ENCODE measurements at places on chromosomes 3 and 15. TPM values are rescaled to one million over a fixed set of nuclear protein-coding genes. Genes with fewer than 3 reads are reported as not detected.
A peak's percentile ranks its signal among the peaks of the same experiment; 100 is the strongest.

Gene MTHFS
- 22.7 TPM for polyA plus RNA-seq

Gene GOLGA6L7
- polyA plus RNA-seq = not detected

GRCh38 chr3:184610245-184610871 is 48.8 kb downstream of the EPHB3 start:
- DNase-seq = no peak

- peak; percentile 93 for DNase-seq
These were observed 29.0 kb downstream of the ADCY5 start for GRCh38 chr3:123419850-123420297.

Gene NT5DC2
- 148 TPM for polyA plus RNA-seq

DNA sequence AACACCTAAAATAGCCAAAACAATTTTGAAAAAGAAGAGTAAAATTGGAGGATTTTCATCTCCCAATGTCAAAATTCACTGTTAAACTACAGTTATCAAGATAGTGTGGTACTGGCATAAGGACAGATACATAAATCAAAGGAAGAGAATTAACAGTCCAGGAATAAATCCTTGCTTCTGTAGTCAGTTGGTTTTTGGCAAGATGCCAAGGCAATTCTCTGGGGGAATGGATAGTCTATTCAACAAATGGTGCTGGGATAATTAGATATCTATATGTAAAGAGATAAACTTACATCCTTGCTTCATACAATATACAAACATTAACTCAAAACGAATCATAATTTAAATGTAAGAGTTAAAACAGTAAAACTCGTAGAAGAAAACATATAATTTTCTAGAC is 57.9 kb upstream of the SELENOK start:
- no peak for DNase-seq

- DNase-seq = no peak
These were observed 266.1 kb downstream of the CGGBP1 start for GRCh38 chr3:87792534-87793336.

GRCh38 chr3:179801263-179801662 is 148.4 kb downstream of the USP13 start:
- DNase-seq = no peak

Gene CTXND1
- not detected for polyA plus RNA-seq

GRCh38 chr15:70103880-70104626 is 6.3 kb upstream of the TLE3 start:
- no peak for DNase-seq

DNA sequence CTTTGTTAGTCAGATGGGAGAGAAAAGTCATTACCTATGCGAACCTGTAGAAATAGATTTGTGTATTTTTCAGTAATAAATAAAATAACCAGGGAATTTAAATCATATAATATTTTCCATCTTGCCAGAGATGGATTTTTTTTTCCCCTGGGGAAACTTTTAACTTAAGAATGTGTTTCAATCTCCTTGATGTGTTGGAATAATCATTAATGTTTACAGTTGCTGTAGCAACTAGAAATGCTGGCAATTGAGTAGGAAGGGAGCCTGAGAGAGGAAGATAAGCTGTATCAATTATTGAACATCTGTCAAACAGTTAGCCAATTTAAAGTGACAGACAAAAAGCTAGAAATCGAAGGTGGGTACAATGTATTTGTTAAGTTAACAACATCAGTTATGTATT is 259.5 kb downstream of the IL5RA start:
- no peak for DNase-seq

GRCh38 chr3:38998086-38998485 is 53.7 kb downstream of the SCN11A start:
- DNase-seq = no peak

DNA sequence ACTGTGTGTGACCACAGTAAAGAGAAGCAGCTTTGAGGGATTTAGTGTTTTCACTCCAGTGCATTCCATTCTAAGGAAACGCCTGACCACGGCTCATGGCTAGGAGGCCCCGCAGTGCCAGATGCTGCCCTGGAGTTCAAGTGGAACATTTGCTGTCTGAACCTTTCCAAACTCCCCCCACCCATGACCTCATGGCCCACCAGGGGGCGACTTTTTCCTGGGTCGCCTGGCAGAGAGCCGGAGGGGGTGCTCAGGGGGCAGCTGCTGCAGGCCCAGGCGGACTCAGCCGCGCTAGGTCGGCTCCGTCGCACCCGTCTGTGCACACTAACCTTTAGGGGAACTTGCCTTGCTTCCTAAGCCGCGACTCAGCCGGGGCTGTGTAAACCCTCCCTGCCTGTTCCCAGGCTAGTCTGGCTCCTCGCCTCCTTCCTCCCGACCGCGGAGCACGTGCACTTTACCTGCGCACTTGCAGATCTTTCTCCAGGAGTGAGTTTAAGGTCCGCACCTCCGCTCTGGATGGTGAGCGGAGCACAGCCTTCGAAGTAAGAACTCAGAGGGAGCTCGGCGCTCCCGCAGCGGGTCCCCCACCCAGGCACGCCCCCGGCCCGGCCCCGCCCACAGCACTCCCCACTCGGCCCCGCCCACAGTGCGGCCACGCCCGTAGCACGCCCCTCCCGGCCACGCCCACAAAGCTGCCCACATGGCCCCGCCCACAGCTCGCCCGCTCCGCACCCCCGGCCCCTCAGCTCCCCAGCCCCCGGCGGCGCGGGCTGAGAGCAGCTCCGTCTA is at the start of gene OCA2:
Gene OCA2 (minus strand): TSS at position 550 of the 789 bp plus-strand sequence. CDS start 17,441 bp downstream, outside the sequence.
- peak; percentile 92 for DNase-seq

- no peak for DNase-seq
These were observed 122.8 kb upstream of the FAM3D start for GRCh38 chr3:58789385-58789784.

Gene SCAANT1
- polyA plus RNA-seq = not detected

Gene GUCA1C
- not detected for polyA plus RNA-seq

DNA sequence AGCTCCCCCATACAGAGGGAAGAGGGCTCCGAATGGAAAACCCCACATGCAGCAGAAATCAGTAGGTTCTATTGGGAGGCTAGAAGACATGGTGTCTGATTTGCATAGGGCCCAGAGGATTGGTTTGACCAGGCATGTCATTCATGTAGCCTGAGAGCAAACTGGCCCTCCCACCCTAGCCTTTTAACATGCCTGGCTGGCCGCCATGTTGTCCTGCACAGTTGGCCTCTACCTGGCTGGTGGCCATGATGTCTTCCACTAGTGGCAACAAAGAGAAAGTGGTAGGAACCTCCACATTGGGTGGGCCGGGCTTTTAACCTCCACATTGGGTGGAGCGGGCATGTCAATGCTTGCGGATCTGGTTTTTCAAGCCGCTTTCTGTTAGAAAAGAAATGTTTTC is 312.1 kb downstream of the TAFA4 start:
- no peak for DNase-seq

DNA sequence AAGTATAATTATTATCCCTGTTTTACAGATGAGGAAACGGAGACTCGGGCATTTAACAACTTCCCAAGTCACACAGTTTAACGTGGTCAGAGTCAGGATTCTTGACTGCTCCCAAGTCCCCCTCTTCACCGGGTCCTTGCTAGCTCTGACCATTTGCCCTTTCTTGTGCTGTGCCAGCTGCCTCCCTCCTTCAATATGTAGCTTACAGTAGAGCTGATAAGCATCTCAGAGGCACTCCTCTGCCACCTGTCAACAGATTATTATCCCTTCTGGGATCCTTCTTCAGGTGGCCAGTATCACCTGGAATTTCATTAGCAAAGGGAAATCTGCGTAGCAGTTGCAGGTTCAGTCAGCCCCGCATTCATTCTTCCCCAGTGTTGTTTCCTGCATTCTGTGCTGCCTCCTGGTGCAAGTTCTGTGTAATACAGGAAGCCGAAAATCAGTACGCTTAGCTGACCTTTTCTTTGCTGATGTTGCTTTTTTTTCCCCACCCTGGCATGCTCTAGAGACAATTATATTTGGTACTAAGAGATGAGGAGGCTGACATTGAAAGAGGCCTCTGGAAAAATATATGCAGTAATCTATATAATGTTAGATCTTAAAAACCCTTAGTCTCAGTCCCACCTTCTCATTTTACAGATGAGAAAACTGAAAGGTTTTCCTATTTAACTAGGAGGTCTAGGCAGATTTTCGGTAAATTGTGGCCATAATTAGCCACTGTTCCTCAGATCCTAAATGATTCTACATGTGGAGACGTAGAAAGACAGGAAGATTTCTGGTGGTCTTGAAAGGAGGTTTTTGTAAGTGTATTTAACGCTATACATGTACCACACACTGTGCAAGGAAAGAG is 24.8 kb downstream of the TMOD2 start:
- no peak for DNase-seq

DNA sequence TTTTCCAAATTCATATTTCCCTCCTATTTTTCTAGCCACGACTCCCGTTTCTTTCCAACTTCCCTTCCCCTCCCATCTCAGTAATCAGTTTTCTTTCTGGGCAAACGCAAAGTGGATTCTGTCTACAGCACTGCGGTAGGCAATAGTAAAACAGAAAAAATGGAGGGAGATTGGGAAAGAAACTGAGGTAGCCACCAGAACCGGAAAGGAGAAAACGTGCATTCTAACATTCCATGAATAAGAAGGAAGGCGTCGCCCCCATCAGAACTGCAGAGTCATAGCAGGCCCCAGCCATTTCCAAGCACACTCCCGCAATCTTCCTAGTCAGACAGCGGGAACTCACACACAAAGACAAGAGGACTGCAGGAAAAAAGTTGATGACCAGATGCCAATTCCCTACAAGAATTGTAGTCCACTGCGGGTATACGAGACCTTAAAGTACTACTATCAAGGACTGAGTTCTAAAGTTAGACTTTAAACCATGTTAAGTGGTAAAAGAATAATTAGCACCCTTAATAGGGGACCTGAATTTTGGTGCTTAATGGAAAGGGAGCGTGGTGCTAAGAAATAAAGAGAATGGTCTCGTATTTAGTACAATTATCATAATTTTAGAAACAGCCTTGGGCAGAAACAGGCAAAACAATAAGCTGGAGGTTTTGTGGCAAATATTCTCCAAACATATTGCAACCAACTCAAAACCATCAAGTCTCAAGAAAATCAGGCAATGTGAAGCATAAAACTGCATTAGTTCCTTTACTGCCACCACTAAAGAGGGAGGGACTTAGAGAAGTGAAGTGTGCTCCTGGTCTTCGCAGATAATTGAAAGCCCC is 1.4 kb downstream of the PFN2 start:
- DNase-seq = peak; percentile 77

DNA sequence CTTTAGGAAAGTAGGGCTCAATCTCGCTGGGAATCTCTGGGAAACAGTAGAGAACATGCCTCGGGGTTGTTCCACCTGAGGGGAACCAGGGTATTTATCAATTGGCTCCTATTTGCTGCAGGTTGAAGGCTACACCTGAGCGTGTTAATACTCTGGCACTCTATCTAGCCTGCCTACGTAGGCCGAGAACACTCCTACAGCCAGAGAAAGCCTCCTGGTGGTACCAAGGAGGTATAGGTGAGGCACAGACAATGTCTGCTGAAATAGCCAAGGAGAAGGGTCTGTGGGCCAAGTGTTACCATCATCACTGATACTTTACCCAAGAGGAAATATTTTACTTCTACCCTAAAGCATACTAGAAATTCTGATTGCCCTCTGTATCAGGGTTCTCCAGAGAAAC is 341.0 kb upstream of the UBE2E2 start:
- DNase-seq = no peak

DNA sequence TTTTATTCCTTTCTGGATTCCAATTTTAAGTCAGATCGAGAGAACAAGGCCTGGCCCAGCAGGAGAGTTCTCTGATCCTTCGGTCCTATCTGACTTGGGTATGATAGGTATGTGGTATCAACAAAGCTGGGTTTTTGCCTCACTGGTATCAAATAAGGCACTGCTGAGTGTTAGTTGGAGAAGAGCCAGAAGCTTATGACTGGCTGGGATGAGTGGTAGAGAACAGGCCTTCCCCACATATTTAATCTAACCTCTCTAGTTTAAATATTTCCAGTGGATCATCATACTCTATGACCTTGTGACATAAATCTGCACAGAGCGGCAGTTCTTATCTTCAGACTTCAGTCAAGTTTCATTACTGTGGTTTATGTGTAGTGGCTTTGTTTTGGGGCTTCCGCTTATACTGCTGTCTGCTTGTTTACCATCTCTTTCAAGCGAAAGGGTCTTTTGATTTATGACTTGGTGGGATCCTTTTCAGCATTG is 164.5 kb downstream of the PTPRG start:
- DNase-seq = no peak

DNA sequence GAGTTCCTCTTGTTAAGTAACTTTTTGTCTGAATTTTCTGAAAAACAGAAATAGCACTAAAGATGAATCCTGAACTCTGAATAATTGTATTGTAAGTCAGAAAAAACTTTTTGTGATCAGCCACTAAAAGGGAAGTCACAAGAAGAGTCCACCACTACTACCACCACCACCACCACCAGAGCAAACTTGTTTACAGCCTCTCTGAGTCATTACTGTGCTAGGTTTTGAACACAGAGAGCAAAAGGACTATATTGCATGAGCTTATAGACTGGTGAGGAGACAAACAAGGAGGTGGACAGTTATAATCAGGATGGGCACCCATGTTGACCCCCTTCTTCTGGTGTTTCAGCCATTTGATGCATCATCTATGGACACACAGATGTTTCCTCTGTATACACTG is 141.7 kb downstream of the IL5RA start:
- no peak for DNase-seq

DNA sequence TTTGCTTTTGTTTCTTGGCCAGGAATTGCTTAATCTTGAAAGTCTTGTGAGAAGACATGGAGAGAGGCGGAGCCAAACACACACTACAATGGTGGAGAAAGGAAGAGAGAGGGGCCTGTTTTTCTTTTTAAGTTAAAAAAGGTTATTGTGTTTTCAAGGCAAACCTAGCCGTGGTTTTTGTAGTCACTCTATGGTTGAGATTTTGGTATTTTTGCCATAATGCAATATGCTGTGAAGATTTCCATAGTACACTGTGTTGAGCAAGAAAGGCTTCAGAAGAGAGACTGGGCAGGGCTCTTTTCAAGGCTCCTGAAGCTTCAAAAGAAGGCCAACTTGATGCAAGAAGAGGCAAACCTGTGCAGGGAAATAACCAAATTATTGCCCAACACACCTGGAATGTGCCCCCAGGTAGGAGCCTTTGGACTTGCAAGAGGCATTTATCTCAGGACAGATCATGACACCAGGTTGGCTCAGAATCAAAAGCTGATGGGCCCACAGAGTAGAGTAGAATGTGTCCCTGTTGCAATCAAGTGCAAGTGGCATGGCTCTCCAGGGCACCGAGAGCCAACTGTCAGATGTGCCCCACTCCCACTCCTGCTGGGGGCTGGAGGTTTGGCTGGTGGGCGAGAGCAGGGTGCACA is 22.1 kb downstream of the AMOTL2 start:
- DNase-seq = no peak

GRCh38 chr3:89262309-89262929 is 155.0 kb downstream of the EPHA3 start:
- DNase-seq = no peak
